Stimulated activated CD4-positive, alpha-beta T cell treated with anti-CD3 and anti-CD28 coated beads, Interleukin-1b, Interleukin-23, amount 100 ng/mL, for 1 hour (primary cell): ENCODE measurements at places on chromosomes 13 and 19.

GRCh38 chr19:41863209-41863931 is 3.3 kb downstream of the RPS19 start:
- no peak for DNase-seq

GRCh38 chr13:105502193-105502592 is 1033.3 kb downstream of the EFNB2 start:
- DNase-seq = no peak

GRCh38 chr13:99439850-99440604 is 61.2 kb upstream of the TM9SF2 start:
- no peak for DNase-seq

DNA sequence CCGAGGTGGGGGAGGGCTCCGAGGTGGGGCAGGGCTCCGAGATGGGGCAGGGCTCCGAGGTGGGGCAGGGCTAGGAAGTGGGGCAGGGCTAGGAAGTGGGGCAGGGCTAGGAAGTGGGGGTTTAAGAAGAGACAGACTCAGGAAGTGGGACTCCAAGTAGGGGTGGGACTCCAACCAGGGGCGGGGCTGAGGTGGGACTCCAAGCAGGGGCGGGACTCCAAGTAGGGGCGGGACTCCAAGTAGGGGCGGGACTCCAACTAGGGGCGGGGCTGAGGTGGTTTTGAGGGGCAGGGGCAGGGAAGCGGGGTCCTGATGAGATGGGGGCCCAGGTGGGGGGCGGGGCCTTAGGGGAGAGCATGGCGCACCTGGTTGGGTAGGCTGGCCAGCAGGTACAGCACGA is 13.6 kb downstream of the CFD start:
- DNase-seq = peak; percentile 63

GRCh38 chr13:105972306-105972721 is 563.1 kb downstream of the EFNB2 start:
- DNase-seq = no peak

DNA sequence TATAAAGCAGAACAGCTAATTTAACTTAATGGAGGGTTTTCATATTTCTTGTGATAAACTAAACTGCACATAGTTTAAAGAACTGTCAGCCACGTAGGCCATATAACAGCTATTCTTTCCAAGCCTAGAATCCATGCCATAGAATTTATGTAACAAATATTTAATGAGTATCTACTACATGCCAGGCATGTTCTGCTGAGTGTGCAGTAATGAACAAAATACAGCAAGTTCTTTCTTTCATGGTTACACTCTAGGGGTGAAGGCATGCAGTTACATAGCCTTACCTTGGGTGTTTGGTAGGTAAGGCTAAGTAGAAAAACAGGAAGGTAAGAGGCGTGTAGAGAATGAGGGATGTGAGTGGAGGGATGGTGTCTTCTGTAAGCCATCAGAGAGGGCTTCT is 4.6 kb downstream of the URI1 start:
- no peak for DNase-seq

GRCh38 chr19:7224209-7224686 is 70.0 kb downstream of the INSR start:
- no peak for DNase-seq

- DNase-seq = no peak
Measured at GRCh38 chr13:48232420-48233045, 473 bp upstream of the ITM2B start.

DNA sequence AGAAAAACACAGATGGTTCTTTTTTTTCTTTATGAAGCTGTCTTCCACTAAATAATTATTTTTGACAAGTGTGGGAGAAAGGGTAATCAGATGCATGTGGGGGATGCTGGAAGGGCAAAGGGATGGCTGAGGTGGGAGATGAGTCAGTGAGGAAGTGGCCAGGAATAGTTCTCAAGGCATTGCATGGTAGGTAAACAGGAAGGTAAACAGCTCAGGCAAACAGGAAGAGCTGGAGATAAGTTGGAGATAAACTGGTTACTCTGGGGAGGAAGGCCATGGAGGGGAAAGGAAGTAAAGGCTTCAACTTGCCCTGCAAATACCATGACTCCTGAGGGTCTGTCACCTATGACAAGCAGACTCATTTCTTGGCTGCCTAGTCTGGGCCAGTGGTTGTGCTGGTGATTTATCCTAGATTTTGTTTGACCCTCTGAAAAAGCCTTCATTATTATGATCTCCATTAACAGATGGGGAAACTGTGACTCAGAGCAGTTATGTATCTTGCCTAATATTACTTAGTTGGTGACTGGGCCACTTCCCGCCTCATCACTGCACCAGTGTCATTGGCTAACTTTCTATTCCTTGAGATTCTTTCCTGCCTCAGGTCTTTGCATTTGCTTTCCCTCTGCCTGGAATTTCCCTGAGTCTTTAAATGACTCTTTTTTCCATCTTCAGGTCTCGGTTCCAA is 17.1 kb downstream of the ACTL9 start:
- DNase-seq = no peak
